ENCODE measurements at places on chromosomes 2 and 18.
A peak's percentile ranks its signal among the peaks of the same experiment; 100 is the strongest.

GRCh38 chr2:149737896-149738295, 150.3 kb upstream of the MMADHC start:
- no peak for DNase-seq

- no peak for DNase-seq
Measured at GRCh38 chr2:174662859-174663258, 65.3 kb upstream of the WIPF1 start.

GRCh38 chr2:32715391-32715841, 87.6 kb downstream of the TTC27 start:
- DNase-seq, result peak; percentile 48

DNA sequence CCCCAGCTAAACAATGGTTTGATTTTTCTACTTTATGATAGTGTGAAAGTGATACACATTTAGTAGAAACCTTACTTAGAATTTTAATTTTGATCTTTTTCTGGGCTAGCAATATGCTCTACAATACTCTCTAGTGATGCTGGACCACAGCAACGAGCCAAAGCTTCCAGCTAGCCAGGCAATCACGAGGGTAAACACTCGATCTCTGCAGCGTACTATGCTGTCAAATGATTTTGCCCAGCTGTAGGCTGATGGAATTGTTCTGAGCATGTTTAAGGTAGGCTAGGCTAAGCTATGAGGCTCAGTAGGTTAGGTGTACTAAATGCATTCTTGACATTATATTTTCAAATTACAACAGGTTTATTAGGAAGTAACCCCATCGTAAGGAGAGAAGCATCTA, 207.5 kb downstream of the LRRTM4 start:
- DNase-seq, result no peak

- DNase-seq, result peak; percentile 60
Measured at GRCh38 chr2:190465060-190465459, 56.9 kb downstream of the MFSD6 start.

DNA sequence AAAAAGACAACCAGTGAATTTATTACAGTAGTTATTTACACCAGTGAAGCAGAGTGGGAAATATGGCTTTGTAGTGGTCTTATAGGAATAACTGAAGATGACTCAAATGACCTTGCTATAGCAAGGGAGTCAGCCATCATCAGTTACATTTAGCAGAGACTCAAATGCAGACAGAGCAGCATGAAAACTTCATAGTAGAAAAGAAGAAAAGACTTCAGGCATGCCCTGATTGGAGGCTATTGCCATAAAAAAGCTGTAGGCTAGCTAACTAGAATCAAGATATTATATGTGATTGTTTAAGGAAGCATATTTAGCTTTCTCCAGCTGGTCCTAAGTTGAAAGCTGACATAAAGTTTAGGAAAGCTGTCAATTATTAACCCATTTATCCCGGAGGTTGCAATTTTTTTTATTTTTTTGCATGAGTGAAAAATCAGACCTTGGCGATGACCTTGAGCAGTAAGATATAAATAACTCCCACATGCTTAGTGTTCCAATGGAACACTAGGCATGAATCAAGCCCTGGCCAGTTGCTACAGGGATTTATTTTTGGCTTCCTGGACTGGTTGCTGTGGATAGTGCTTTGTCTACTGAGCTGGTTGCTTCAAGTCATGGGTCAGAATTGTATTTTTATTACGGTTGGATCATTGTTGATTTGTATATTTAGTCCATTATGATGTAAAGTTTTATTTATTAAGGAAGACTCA, 675.6 kb upstream of the VRK2 start:
- no peak for DNase-seq

GRCh38 chr2:172179045-172179701, 76.5 kb upstream of the DLX2 start:
- no peak for DNase-seq

DNA sequence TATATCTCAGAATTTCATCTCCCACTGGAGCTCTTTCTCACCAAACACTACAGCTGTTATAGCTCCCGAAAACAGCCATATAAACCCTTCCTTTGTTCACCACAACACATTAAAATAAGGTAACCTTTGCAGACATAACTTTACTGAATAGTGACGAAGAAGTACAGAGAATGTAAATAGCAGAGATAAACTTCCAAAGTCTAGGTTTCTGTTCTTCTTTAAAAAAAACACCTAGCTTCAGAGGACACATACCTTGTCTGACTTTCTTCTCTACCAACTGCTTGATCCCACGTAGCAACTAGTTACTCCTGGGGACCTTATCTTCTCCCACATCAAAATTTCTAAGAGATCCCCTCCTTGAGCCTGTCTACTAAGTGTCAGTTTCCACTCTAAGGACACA, 32.3 kb downstream of the ATL2 start:
- no peak for DNase-seq

DNA sequence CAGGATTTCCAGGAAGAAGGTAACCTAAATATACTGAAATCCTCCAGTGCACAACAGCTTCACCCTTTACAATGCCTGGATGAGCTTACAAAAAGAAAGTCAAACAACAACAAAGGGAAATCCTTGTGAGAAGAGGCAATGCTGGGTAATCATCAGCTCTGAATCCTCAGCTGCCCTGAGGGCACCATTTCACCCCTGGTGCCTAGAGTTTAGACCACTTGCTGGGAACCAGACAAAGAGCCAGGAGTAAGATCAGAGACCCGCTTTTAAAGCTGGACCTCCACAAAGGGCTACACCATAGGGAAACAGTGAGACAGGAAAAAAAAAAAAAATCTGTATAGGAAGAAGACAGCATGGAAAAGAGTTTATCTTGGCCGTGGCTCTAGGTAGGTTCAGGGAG, 97.0 kb downstream of the FOXI3 start:
- DNase-seq, result no peak

- DNase-seq, result peak; percentile 84
Measured at GRCh38 chr2:143284087-143284675, 155.0 kb downstream of the ARHGAP15 start.

- peak; percentile 95 for DNase-seq
Measured at GRCh38 chr2:68726608-68727367, 7.8 kb upstream of the ARHGAP25 start.

GRCh38 chr2:232230560-232230959, 148.0 kb upstream of the ALPP start:
- peak; percentile 82 for DNase-seq

DNA sequence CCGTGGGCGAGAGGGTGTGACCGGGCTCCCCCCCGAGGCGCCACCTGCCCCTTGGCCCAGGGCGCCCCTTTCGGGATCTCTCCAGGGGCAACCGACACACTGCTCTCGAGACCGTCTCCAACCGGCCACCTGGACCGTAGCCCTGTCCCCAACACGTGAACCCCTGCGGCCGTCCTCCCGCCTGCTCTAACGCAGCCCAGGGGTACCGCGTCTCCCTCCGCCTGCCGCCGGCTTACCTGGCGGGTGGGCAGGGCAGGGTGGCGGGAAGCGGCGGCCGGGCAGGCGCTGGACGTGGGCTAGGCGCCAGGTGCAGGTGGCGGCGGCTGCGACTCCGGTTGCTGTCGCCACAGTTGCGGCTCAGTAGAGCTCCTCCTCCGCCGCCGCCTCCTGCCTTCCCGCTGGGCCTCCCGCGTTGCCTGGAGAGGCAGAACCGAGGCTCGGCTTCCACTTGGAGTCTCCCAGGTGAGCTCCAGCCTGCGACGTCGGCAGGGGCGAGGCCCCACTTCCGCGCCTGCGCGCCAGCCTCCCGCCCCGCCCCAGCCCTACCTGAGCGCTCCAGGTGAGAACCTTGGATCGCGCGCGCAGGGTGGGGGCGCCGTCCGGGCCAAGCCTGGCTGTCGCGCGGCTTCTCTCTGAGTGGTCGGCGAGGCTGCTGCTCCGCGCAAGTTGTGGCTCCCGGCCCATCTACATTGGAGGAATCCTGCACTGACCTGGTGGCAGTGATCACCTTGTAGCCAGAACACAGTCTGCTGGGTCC, at the start of gene GALNT3:
TSS of gene GALNT3 (minus strand) at position 469 of the 757 bp plus-strand sequence. CDS start 23,547 bp downstream, outside the sequence.
- peak; percentile 44 for DNase-seq

DNA sequence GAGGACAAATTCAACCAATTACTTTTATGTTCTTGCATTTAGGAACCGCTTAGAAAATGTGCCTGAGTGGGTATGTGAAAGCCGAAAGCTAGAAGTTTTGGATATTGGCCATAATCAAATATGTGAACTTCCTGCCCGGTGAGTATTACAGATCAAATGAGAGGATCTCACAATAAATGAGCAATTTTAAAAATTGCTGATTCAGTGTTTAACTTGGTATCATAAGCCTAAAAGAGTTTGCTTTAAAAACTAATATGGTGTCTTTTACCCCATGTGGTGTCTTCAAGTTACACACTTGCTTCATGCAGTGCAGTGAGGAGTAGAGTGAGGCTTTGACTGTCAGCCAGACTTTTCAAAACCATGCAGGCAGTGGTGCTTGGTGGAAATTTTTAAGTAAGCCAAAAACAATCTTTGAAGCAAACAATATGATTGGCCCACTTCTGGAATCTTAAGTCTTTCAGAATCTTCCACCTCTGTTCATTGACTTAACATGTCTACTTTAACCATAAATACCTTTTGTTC, 199.6 kb downstream of the PHLPP1 start:
- DNase-seq, result no peak

DNA sequence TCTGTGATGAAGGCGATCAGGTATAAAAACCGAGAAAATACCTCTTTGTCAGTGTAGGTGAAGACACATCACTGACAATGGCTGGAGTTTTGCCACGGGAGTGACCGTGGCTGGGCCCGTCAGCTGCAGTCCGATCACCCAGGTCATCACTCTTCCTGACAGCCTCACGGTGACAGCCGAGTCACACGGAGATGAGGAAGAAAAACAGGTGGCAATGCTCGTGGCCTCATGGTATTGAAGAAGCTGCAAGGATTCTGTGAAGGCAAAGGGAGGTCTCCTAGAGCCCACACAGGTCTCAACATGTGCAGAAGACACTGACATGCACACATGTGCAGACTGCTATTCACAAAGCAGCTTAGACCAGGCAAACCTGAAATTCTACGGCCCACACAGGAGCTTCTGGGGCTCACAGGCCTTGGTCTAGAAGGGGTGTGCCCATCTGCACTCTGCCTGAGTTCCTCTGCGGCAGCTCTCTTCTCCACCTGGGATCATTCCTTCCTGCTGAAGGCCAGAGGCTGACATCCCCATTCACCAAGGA, 7.4 kb downstream of the COPS9 start:
- DNase-seq, result no peak

DNA sequence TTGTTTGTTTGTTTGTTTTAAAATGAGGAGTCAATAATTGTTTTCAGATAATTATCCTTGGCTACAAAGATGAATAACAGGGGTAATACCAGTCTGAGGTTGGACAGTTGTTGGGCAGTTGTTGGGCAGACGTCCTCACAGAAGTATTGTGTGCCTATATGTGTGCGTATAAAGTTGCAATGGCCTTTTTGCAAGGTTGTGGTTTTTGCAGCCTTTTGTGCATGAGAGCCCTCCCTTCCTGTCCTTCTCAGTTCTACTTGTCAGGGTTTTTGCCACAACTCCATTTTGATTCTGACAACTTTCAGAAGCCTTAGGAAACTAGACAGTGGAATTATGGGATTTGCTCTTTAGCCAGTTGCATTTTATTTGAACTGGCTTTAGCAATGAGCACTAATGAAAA, 6.0 kb upstream of the STK39 start:
- no peak for DNase-seq

GRCh38 chr2:62196278-62196901, 475 bp downstream of the B3GNT2 start:
- peak; percentile 85 for DNase-seq

- DNase-seq, result peak; percentile 72
Measured at GRCh38 chr18:35042389-35043071, 1.3 kb downstream of the MAPRE2 start.

GRCh38 chr2:112301973-112302372, 26.6 kb downstream of the ZC3H6 start:
- DNase-seq, result no peak

DNA sequence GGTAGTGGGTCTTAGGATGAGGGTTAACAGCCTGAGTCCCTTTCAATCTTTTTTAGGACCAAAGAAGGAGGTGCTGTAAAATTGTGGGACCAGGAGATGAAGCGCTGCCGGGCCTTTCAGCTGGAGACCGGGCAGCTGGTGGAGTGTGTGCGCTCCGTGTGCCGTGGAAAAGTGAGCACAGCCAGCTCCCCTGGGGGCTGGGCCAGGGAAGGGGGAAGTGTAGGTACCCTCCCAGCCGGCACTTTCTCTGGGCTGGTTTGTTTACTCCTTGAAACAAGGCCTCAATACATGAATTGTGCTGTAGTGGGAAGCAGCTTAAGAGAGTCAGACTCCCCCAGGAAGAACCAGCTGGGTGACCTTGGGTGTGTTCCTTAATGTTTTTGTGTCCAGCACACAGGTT, 90.1 kb downstream of the RTN4 start:
- DNase-seq, result no peak

- DNase-seq, result no peak
Measured at GRCh38 chr2:181655519-181655918, 1.4 kb downstream of the CERKL start.

DNA sequence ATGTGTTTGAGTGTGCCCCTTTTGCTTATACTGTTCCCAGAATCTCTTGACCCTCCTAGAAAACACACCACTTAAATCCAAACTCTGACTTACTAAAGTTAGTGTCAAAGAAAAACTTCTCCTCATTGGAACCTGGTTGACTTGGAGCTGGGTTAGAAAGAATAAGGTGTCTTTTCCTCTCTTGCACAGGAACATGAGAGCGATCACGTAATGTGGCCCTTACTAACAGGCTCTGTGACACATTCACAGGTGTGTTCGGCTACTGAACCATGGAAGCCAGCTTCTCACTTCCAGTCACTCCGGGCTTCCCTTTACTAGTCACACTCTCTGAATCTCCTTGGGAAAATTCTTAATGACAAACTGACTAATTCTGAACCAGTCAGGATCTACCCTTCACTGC, 5.4 kb upstream of the POU3F3 start:
- no peak for DNase-seq

GRCh38 chr18:12485479-12486105, 77.9 kb downstream of the PRELID3A start:
- no peak for DNase-seq

DNA sequence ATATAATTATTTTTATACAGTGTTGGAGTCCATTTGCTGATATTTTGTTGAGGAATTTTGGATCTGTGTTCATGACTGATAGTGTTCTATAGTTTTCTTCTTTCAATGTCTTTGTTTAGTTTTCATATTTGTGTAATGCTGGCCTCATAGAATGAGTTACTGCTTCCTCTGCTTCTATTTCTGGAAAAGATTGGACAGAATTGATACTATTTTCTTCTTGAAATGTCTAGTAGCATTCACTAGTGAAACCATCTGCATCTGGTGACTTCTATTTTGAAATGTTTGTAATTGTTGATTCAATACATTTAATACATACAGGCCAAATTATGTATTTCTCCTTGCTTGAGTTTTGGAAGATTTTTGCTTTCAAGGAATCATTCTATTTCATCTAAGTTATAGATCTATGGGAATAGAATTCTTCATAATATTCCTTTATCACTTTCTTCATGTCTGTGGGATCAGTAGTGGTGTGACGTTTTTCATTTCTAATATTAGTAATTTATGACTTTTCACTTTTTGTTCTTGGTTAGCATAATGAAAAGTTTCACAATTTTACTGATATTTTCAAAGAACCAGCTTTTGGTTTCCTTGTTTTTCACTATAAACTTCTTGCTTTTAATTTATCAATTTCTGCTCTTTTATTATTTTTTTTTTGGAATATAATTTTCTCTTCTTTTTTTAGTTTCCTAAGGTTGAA, 509.9 kb upstream of the VRK2 start:
- no peak for DNase-seq

- DNase-seq, result peak; percentile 72
Measured at GRCh38 chr2:134919341-134920210, 954 bp downstream of the CCNT2 start.

All from Karpas-422 (cell line).